ENCODE measurements at places on chromosomes 6 and 20.
A peak's percentile ranks its signal among the peaks of the same experiment; 100 is the strongest.

DNA sequence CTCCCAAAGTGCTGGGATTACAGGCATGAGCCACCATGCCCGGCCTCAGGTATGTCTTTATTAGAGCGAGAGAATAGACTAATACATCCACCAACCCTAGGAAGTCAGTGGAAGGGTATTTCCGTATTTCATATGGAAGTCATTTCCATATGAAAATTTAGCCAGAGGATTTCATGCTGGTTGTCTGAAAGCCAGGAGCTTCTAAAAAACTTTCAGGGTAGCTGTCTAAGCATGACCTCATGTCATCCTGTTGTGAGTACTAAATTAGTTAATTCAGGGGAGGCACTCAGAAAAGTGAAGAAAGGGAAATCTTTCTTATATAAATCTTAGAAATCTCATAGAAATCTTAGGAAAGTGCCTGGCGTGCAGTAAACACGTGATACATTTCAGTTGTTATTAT, 16.5 kb downstream of the SLC52A3 start:
- DNase-seq, result no peak

GRCh38 chr6:138498629-138499302, 528 bp downstream of the NHSL1 start:
- DNase-seq, result no peak

DNA sequence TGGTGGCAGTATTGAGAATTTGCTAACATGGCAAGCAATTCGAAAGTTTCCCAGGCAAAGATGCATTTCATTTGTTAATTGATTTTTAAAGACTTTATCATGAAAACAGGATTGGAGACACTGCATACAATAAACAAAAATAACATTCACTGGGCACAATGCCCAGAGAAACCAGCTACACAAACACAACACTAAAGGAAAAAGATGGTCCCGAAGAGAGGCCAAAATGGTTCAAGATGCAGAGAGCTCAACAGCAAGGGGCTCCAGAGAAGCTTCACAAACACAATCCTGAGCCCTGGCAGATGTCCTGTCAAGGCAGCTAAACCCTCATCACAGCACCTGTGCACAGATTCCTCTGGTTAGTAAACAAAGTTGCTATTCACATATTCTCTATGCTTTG, 79.3 kb downstream of the INSM1 start:
- DNase-seq, result no peak

DNA sequence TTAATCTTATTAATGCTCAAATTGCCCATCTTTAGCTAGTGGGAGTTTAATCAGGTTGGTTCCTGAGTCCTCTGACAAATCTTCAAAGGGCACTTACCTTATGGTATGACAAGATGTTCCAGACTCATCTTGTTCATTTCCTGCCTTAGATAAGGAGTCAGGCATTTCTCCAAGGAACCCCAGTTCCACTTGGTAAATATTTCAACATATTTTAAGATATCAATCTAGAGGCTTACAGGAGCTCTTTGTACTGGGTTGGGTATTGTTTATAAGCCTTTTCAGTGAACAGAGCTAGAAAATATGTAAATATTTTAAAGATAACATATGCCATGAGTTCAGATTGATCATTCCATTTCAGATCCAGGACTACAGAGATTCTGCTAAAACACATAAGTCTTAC, 159.8 kb downstream of the RCAN2 start:
- no peak for DNase-seq

- DNase-seq, result no peak
Observed at GRCh38 chr6:25107218-25107617, 171.5 kb upstream of the RIPOR2 start.

- no peak for DNase-seq
Observed at GRCh38 chr6:42914546-42914945, 1.3 kb upstream of the PTCRA start.

DNA sequence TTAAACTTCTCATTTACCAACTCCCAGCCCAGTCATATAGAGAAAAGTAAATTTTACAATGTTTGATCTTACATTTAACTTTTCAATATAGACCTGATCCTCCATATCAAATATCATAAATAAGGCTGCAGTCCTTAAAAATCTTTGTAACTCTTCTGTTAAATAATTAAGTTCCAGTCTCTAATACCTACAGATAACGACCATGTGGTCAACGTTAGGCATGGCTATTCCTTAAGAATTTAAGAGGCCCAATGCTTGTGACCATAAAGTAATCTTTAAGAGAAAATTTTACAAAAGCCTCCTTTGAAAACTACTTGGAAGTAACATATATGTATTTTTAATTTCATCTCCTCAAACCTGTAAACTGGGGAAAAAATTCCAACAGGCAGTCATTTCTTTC, 1.6 kb downstream of the FBXO5 start:
- DNase-seq, result no peak

GRCh38 chr6:155188707-155189496, 74.9 kb upstream of the CLDN20 start:
- no peak for DNase-seq

GRCh38 chr6:31125586-31126363, 5.5 kb upstream of the CDSN start:
- no peak for DNase-seq

DNA sequence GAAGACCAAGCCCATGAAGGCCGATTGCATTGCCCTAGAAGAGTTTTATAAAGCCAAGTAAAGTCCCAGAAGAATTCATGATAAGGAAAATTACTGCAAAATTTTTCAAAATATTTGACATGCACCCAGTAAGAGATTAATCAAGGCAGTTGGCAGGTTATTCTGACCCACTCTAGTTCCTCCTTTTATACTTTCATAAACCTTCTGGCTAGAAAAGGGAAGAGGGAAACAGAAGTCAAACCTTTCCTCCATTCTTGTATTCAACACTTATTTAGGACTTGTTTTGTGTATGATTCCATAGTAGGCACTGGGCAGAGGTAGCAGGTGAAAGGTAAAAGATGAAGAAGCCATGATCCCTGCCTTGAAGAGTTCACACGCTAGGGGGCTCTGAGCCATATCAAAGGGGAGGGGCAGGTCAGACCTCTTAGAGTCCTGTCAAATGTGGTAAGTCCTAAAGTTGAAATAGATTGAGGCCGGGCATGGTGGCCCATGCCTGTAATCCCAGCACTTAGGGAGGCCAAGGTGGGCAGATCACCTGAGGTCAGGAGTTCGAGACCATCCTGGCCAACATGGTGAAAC, 85.4 kb downstream of the NDUFAF5 start:
- DNase-seq, result no peak

DNA sequence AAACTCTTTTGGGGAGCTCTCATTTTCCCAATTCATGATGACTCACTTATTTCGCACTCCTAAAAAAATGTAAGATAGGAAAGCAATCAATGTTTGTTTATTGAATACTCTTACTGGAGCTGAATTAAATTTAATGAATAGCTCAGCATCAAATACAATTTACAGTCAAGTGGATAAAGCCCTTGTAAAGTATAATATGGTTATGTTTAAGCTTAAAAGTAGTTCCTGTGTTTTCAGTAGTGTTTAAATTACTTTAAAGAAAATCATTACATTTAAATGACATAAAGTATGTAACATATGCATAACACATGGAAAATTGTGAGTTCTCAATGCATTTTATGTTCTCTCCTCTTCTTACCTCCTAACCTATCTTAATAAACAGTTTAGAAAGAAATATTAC, at the start of gene OR2B3:
OR2B3 (minus strand) TSS at position 101 of the 400 bp plus-strand sequence; CDS start at position 36, 65 bp downstream.
- DNase-seq, result no peak

- DNase-seq, result no peak
Observed at GRCh38 chr6:164897523-164898235, 411.7 kb downstream of the C6orf118 start.

DNA sequence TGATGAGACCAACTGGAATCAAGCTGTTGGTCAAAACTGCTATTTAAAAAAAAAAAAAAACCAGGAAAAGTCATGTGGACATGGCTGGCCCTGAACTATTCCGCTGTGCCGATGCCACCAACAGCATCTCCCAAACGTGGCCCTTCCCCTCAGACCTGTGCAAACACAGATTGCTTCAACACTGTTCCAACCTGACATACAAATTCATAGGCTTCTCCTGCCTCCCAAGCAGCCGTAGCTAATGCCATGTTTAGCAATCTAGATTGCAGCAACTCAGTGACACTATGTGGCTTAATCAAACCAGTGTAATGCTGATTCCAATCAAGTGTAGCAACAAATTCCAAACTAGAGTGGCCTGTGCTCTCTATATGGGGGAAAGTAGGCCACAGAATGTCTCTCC, 16.2 kb downstream of the PRKN start:
- DNase-seq, result no peak

DNA sequence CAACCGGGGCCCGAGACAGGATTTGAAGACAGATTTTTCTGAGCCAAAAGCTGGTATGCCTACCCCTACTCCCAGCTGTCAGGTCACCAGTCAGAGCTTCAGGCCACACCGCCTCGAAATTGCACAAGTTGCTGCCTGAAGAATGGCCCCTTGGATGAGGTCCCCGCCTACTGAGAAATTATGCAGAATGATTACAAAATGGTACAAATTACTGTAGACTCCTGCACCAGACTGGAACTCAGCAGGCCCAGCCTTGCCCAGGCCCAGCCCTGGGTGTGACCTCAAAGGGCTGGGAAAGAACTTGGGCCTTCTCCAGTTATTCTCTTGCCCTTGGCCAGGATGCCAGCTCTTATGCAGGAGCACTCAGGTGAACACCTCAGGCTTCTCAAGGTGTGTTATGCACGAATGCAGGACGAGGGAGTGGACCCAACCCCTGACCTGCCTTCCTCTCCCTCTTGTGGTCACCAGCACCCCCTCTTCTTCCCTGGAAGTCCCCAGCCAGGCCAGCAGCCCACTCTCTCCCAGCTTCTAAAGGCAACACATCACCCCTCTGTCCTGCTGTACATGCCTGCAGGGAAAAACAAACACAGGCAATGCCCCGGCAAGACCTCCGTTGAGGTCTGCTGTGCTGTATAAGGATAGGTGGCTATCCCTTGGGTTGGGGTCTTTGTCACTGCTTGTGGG, 88.7 kb upstream of the NAA20 start:
- DNase-seq, result no peak

GRCh38 chr6:49732781-49733180, 11.4 kb downstream of the CRISP3 start:
- DNase-seq, result no peak

DNA sequence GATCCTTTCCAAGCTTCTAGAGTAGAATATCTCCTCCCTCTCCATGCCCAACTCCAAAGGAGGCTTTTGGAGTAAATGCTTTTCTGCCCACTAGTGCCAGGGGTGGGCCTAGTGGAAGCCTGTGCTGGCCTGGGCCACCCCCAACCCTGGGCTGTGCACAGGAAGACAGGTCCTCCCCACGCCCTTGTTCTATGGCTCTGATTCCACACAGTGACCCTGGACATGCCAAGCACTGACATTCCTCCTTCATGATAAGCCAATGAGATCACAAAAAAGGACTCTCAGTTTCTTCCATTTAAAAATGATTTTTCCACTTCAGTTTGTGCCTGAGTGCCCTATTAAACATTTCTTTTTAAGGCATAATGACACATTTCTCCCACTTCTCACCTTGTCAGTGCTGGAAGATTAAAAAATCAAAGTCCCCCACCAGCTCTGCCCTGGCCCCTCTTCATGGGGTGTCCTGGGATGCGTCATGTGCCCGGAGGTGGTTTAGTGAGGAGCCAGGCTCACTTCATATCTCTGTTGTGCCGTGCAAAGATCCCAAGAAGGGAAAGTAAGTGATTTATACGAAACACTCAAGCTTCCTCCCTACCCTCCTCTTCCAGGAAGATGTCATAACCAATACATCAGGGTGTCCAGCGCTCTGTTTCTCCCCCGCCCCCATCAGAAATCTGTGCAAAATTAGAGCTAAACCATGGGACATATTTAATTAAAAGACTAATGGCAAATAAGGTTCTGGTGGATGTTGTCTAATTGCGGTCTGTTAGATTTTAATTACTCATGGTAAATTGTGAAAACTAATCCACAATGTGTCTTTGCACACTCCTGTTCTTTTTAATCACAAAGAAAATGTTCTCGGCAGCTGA, 255.0 kb downstream of the NRN1 start:
- no peak for DNase-seq

GRCh38 chr6:36514554-36515456, 32.5 kb downstream of the STK38 start:
- DNase-seq, result peak; percentile 12

- no peak for DNase-seq
Observed at GRCh38 chr6:134982161-134982560, 32.3 kb upstream of the ALDH8A1 start.

DNA sequence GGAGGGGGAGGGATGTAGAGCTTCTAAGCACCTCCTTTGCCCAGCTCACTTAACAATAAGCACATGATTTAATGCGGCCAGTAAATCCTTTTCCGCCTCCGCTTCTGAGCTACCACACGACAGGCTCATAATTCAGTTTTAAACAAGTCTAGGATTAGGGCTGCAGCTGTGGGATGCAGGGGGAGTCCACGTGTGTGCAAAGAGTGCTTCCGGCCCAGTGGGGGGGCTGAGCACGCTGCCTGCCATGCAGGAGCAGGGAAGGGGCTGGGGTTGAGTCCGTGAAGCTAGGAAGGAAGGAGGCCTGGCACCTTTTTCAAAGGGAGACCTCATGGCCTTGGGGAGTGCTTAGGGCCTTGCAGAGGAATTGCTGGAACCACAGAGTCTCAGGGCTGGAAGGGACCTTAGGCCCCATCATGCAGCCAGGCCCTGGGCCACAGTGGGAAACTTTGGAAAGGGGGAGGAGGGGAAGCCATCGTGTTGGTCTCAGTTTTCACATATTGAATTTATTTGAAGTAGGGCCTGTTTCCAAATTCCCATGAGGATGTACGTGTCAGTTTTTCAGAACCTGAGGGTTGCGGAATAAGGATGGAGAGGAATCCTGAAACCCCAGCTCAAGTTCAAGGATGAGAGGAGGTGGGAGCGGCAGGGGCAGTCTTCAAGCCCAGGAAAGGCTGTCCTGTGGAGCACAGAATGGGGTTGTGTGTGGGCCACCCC, 96.1 kb downstream of the VEGFA start:
- no peak for DNase-seq

GRCh38 chr6:108166664-108167448, 1.0 kb downstream of the NR2E1 start:
- DNase-seq, result no peak

GRCh38 chr20:44056010-44056698, 130.8 kb downstream of the JPH2 start:
- no peak for DNase-seq

DNA sequence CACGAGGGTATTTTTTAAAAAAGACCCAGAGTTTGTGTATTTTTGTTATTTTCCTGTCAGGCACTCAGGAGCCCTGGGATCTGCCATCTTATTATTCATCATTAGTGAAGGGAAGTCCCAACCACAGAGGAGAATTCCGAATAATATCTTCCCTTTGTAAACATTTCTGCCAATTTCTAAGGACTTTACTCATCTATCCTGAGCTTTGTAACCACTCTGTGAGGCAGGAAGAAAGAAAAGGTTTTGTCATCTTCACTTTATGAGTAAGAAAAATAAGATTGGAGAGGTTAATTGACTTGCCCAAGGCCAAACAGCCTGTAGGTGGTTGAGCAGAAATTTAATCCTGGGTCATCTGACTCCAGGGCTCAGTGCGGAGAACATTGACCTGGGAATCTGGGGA, 23.0 kb upstream of the IYD start:
- no peak for DNase-seq

- no peak for DNase-seq
Observed at GRCh38 chr6:153613719-153614455, 425.2 kb upstream of the OPRM1 start.

All from activated gamma-delta T cell treated with anti-CD3 and anti-CD28 coated beads, Interleukin-2, amount 50 U/mL, for 16 hours (primary cell).